ENCODE measurements at places on chromosomes 7 and 10. TPM values are rescaled to one million over a fixed set of nuclear protein-coding genes. Genes with fewer than 3 reads are reported as not detected.

The ZNF488 gene
- total RNA-seq: not detected

The FXYD4 gene
- total RNA-seq: not detected

The ADCY1 gene
- total RNA-seq: 5.1 TPM

The CCNJ gene
- 7.2 TPM for total RNA-seq

The THSD7A gene
- total RNA-seq: 1.3 TPM

The ANKRD30A gene
- not detected for total RNA-seq

The LRRTM3 gene
- total RNA-seq: not detected

DNA sequence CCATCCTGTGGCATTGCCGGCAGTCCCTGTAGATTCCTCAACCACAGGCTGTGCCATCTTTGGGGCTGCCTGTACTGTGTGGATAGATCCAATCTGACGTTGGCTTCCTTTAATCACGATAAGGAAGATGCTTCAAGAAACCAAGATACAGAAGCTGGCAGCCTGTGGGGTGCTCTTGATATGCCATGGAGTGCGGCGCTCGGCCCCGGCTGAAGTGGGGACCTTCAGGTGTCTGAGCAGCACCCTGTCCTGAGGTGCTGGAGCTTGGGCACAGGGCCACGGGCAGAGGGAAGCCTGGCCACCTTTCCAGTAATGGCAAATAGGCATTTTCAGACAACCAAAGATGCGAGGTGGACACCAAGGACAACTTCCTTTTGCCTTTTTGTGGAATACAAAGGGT is 139.5 kb downstream of the ACTR3B start:
- no peak overlapping the region for H3K27ac ChIP-seq
- no peaks in the 10 kb centered on the region for H3K27me3 ChIP-seq
- DNase-seq: no peak
- H3K4me3 ChIP-seq: no peak overlapping the region

GRCh38 chr7:117970801-117971200 is 97.6 kb upstream of the CTTNBP2 start:
- H3K4me3 ChIP-seq: no peak overlapping the region
- H3K4me1 ChIP-seq: no peaks in the 10 kb centered on the region
- no peaks in the 10 kb centered on the region for H3K27me3 ChIP-seq

DNA sequence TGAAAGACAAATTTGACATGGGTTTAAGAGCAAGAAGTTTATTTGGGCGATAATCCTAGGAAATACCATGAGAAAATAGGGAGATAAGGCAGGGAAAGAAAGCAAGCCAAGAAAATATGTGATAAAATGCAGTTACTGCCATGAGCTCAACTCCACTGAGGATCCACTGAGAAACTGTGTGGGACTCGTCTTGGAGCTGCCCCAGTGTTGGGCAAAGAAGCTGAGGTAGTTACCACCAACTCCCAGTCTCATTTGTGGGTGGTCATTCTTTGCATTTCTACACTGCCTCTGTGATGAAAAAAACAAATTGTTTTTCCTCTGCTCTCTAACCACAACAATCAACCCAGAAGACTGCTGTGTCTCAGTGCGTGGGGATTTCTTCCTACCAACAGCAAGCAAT is 498.2 kb downstream of the PLXDC2 start:
- H3K36me3 ChIP-seq: no peaks in the 10 kb centered on the region
- no peak for DNase-seq
- H3K4me1 ChIP-seq: no peaks in the 10 kb centered on the region
- H3K4me3 ChIP-seq: no peak overlapping the region
- no peaks in the 10 kb centered on the region for H3K27me3 ChIP-seq

DNA sequence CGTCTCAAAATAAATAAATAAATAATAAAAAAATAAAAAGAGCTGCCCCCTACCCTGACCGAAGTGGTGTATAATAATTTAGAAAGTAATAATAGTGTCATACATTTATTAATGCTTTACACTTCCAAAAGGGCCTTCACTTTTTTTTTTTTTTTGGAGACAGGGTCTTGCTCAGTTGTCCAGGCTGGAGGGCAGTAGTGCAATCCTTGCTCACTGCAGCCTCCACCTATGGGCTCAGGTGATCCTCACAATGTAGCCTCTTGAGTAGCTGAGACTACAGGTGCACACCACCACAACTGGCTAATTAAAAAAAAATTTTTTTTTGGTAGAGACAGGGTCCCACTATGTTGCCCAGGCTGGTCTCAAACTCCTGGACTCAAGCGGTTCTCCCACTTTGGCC is 1.4 kb downstream of the FAM149B1 start:
- peaks cover 3% of the 10 kb centered on the region for H3K36me3 ChIP-seq
- no peaks in the 10 kb centered on the region for H3K27me3 ChIP-seq
- H3K27ac ChIP-seq: no peak overlapping the region
- H3K4me1 ChIP-seq: peaks cover 24% of the 10 kb centered on the region

- H3K36me3 ChIP-seq: no peaks in the 10 kb centered on the region
- H3K4me1 ChIP-seq: no peaks in the 10 kb centered on the region
- no peak for DNase-seq
- no peak overlapping the region for H3K27ac ChIP-seq
- no peak overlapping the region for H3K4me3 ChIP-seq
- H3K27me3 ChIP-seq: no peaks in the 10 kb centered on the region
Measured at GRCh38 chr10:13831711-13832141, 245.0 kb downstream of the PRPF18 start.

- no peaks in the 10 kb centered on the region for H3K27me3 ChIP-seq
- H3K27ac ChIP-seq: no peak overlapping the region
- H3K4me1 ChIP-seq: no peaks in the 10 kb centered on the region
- H3K4me3 ChIP-seq: no peak overlapping the region
- no peaks in the 10 kb centered on the region for H3K36me3 ChIP-seq
Measured at GRCh38 chr10:127556916-127557315, 7.8 kb downstream of the NPS start.

- H3K36me3 ChIP-seq: no peaks in the 10 kb centered on the region
- no peaks in the 10 kb centered on the region for H3K27me3 ChIP-seq
- H3K4me3 ChIP-seq: no peak overlapping the region
- H3K27ac ChIP-seq: no peak overlapping the region
- H3K4me1 ChIP-seq: peaks cover 18% of the 10 kb centered on the region
Measured at GRCh38 chr7:8146106-8146787, 115.7 kb downstream of the ICA1 start.

GRCh38 chr7:95780665-95781064 is 8.3 kb downstream of the DYNC1I1 start:
- no peaks in the 10 kb centered on the region for H3K27me3 ChIP-seq
- no peak overlapping the region for H3K4me3 ChIP-seq
- no peak overlapping the region for H3K27ac ChIP-seq
- H3K4me1 ChIP-seq: no peaks in the 10 kb centered on the region
- DNase-seq: no peak

GRCh38 chr10:132983252-132984007 is 41.1 kb upstream of the CFAP46 start:
- DNase-seq: no peak
- no peaks in the 10 kb centered on the region for H3K36me3 ChIP-seq
- no peak overlapping the region for H3K27ac ChIP-seq
- no peaks in the 10 kb centered on the region for H3K27me3 ChIP-seq

- H3K27me3 ChIP-seq: no peaks in the 10 kb centered on the region
- H3K4me1 ChIP-seq: no peaks in the 10 kb centered on the region
- H3K27ac ChIP-seq: no peak overlapping the region
- H3K4me3 ChIP-seq: no peak overlapping the region
- H3K36me3 ChIP-seq: no peaks in the 10 kb centered on the region
Measured at GRCh38 chr10:103199488-103199887, 6.4 kb upstream of the NT5C2 start.

DNA sequence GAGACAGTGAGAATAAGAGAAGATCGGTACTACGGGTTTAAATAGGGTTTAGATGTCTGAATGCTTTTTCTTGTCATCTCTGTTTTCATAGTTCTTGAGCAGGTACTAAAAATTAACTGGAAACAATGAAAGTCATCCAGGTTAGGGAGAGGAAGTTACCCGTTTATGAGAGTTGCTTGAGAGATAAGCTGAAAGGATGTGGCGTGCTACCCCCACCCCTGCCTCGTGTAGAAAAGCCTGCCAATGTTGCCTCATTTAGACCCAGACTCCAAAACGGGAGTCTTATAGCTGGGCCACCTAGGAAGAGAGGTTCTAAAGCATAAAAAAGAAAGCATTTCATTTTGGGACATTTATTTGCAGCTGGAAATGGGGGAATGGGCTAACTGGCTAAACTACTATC is 10.2 kb downstream of the AKR1C4 start:
- peak; percentile 5 for DNase-seq
- H3K4me1 ChIP-seq: no peaks in the 10 kb centered on the region
- H3K27ac ChIP-seq: no peak overlapping the region
- H3K36me3 ChIP-seq: no peaks in the 10 kb centered on the region
- peaks cover 3% of the 10 kb centered on the region for H3K27me3 ChIP-seq

GRCh38 chr7:127745445-127745844 is 93.5 kb downstream of the SND1 start:
- no peak overlapping the region for H3K4me3 ChIP-seq
- no peak for DNase-seq
- H3K27me3 ChIP-seq: no peaks in the 10 kb centered on the region
- no peaks in the 10 kb centered on the region for H3K4me1 ChIP-seq

GRCh38 chr7:45151967-45152366 is 5.6 kb upstream of the RAMP3 start:
- no peak overlapping the region for H3K4me3 ChIP-seq
- no peak overlapping the region for H3K27ac ChIP-seq
- H3K4me1 ChIP-seq: no peaks in the 10 kb centered on the region

- no peak overlapping the region for H3K4me3 ChIP-seq
- no peaks in the 10 kb centered on the region for H3K36me3 ChIP-seq
- no peaks in the 10 kb centered on the region for H3K27me3 ChIP-seq
- no peak for DNase-seq
- H3K27ac ChIP-seq: no peak overlapping the region
Measured at GRCh38 chr7:107122486-107122911, 46.3 kb upstream of the HBP1 start.

DNA sequence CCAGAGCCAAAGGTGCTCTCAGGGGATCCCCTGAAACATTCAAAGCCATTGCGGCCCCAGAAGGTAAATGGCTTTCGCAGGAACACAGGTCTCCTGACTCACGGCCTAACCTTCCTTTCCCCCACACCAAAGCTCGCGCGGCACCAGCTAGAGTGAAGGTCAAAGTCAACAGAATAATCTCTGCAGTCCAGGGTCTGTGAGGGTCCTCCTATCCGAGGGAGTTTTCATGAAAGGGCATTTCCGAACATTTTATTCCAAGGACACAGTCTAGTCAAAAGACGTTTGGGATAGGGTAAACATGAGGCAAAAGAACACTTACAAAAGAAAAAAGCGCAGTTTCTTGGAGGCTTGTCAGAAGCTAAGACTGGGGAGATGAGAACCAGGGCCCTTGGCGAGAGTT is 559 bp upstream of the STEAP2 start:
- H3K27ac ChIP-seq: no peak overlapping the region
- no peaks in the 10 kb centered on the region for H3K36me3 ChIP-seq
- H3K4me1 ChIP-seq: no peaks in the 10 kb centered on the region
- DNase-seq: no peak
- no peak overlapping the region for H3K4me3 ChIP-seq
